EL (cell line): ENCODE measurements at places on chromosomes 5 and 9.
A peak's percentile ranks its signal among the peaks of the same experiment; 100 is the strongest.

DNA sequence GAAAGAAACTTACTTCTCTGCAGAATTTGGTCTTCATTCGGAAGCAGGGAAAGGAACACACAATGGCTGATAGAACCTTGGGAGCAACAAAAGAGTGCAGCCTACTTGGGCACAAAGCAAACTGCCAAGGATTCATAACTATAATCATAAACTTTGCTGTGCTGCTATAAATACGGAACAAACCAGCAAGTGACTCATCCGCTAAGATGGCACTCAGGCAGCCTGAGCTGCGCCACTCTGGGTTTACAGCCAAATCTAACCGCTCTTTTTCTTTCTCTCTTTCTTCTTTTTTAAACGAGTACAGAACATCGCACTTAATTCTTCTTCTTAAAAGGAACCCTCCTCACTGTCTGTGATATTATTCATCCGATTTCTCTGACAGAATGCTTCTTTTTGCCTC lies 81.1 kb downstream of the PTPN3 start:
- no peak for DNase-seq

DNA sequence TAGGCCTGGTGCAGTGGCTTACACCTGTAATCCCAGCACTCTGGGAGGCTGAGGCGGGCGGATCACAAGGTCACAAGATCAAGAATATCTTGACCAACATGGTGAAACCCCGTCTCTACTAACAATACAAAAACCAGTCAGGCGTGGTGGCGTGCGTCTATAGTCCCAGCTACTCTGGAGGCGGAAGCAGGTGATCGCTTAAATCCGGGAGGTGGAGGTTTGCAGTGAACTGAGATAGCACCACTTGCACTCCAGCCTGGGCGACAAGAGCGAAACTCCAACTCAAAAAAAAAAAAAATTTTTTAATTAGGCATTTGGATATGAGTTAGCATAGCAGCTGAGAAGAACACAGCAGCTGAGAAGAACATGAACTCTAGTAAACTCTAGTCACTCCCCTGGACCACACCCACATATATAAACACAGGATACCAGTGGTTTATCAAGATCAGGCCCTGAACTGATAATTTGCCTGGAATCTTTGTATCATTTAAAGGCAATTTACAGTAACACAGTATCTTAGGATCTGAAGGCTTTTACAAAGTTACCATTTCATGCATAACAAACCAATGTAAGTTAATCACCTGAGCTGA lies 4.6 kb upstream of the UGCG start:
- peak; percentile 41 for DNase-seq

GRCh38 chr9:83355024-83355444 lies 183.2 kb downstream of the FRMD3 start:
- DNase-seq = peak; percentile 8

GRCh38 chr9:29958469-29958868 lies 2385.2 kb upstream of the C9orf72 start:
- DNase-seq = no peak

DNA sequence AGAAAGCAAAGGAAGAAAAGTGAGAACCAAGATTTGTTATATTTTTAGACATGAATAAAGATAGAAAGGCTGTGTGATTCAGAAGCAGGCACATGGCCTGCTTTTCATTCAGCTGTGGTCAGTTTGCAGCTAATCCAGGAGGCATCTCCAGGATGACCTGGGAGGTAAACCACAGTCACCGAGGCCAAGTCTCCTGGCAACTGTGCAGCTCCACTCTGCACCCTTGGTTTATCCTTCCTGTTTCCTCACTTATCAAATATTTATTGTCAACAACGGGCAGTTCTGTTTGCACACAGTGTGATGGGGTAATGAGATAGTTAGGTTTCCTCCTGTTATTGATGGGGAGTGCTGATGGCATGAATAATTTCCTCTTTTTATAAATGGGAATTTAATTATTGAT lies 243.0 kb downstream of the PSAT1 start:
- DNase-seq = peak; percentile 90

DNA sequence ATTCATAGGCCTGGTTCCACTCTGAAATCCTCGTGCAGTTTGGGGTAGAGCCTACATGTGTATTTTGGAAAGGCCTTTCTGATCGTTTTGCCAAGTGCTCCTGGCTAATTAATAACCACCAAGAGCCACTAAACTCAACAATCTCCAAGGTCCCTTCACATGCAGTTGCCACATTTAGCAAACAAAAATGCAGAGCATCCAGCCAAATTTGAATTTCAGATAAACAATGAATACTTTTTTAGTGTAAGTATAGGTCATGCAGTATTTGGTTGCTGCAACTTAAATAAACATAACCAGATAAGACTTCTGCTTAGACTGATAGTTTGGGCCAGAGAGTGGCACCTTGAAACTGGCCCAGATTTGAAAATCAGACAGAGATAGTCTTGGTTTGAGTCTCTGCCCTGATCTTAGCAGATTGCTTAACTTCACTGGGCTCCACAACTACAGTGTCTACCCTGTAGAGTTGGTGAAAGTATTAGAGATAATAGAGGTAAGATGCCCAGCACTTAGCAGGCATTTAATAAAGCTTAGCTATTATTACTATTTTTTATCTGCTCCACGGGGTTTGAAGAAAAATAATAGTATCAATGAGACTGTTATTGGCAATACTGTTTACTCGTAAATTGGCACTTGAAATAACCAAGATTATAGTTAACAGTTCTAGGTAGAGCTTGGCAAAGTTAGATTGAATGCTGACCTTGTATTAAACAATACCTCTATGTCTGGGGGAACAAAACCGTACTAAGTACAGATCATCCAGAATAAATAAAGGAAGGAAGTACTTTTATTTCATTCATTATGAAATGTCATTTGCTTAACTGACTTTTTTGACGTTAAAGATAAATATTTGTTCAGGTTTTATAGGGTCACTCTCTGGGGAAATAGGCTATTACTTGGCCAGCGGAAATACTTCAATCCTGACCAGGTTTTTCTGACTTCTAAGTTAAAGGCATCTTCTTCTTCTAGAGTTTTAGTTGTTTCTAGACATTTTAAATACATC lies 274.8 kb downstream of the DOCK8 start:
- no peak for DNase-seq

GRCh38 chr9:37798677-37799076 lies 1.9 kb upstream of the DCAF10 start:
- no peak for DNase-seq

- no peak for DNase-seq
These were observed 33.8 kb upstream of the LECT2 start for GRCh38 chr5:135988546-135988945.
